ENCODE measurements at places on chromosomes 16 and 17.
A peak's percentile ranks its signal among the peaks of the same experiment; 100 is the strongest.

- DNase-seq = no peak
Observed at GRCh38 chr17:4735876-4736651, 3.6 kb upstream of the ZMYND15 start.

DNA sequence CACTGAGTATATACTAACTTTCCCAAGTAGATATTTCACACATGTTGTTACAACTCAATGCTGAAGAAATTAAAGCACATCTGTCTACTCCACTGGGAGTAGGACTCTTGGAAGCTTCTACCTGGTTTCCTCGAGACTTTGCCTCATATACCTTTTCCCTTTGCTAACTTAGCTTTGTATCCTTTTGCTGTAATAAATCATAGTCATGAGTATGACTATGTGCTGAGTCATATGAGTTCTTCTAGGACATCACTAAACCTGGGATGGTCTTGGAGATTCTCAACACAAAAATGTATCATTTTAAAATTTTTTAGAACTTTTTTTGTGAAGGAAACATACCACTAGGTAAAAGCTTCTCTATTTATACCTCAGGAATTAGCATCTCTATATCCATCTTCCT lies 39.8 kb downstream of the ABCA5 start:
- DNase-seq = no peak

- DNase-seq = peak; percentile 17
Observed at GRCh38 chr17:14038206-14038605, 31.1 kb upstream of the COX10 start.

DNA sequence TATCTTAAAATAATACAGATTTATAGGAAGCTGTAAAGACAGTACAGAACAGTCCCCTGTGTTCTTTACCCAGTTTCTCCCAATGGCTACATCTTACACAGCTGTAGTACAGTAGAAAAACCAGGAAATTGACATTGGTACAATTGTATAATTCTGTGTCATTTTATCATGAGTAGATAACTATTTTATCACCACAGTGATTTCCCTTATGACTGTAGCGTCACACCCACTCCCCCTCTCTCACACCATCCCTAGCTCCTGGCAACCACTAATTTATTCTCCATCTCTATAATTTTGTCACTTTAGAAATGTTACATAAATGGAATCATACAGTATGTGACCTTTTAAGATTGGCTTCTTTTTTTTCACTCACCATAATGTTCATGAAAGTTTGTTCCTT lies 30.9 kb downstream of the CLTC start:
- no peak for DNase-seq

GRCh38 chr17:3974980-3975379 lies 10.7 kb upstream of the ATP2A3 start:
- DNase-seq = no peak

- DNase-seq = no peak
Observed at GRCh38 chr17:2083613-2084035, 28.7 kb downstream of the HIC1 start.

- no peak for DNase-seq
Observed at GRCh38 chr16:28845761-28846079, 428 bp downstream of the TUFM start.

DNA sequence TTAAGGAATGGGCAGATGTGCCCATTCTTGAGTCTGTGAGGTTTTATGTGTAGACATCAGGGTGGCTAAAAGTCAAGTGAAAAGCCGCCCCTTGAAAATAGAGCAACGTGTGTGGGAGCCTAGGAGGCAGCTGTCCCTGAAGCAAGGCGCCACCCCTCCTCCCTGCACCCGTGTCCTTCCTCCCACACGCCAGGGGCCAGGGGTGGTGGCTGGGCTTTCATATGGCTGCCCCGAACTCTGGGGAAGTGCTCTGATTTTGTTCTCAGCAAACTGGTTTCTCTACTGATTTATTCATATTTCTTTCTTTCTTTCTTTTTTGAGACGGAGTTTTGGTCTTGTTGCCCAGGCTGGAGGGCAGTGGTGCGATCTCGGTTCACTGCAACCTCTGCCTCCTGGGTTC lies 4.7 kb downstream of the ZNF750 start:
- no peak for DNase-seq

DNA sequence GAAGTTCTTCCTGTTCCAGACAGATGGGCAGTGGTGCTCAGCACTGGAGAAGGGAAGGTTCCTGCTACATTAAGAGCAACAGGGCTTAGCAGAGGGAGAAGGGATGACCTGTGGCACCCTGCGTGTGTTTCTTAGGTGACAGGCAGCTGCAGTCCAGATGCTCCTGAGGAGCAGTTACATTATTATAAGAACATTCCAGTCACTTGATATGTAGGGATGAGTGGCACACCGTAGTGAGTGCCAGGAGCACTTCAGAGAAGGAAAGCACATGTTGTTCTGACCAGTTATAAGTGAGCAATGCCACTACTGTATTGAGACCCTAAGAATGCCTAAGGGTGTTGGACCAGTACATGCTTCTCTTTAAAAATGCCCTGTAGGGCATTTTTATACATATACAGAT lies 39.9 kb upstream of the MRC2 start:
- no peak for DNase-seq

DNA sequence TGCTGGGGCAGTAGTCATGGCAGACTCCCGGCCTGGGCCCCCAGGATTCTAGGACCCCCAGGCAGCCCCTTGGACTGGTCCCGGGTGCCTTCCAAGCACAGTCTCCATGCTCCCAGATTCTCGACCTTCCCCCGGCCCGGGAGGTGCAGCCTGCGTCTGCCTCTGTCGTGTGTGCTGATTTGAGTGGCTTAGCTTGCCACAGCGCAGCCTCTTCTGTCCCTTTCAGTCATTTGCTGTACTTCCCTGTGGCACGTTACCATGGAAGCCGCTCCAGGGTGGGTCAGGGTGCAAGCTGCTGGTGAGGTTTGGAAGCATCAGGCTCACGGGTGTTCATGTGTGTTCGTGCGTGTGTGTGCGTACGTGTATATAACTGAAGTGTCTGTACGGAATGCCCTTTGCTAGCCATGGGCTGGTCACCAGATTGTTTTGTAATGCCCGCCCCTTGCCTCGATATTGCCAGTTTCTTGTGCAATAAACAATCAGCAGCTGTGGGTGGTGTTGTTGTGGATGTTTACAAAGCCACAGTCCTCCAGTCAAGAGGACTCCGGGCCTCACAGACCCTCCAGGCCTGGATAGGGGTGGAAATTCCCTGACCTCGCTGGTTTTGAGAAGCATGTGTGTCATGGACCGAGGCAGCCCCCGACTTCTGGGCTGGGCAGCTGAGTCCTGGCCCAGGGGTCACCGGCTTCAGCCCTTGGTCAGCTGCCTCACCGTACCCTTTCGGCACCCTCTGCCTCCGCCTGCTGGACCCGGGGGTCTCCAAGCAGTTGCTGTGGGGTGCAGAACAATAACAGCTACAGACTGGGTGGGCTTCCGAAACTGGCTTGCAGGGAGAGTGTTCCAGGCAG lies 9.7 kb upstream of the CLEC18A start:
- DNase-seq = no peak

GRCh38 chr17:40461732-40462342 lies 18.6 kb downstream of the IGFBP4 start:
- DNase-seq = no peak

- no peak for DNase-seq
Observed at GRCh38 chr17:1031711-1032110, 34.8 kb downstream of the TIMM22 start.

DNA sequence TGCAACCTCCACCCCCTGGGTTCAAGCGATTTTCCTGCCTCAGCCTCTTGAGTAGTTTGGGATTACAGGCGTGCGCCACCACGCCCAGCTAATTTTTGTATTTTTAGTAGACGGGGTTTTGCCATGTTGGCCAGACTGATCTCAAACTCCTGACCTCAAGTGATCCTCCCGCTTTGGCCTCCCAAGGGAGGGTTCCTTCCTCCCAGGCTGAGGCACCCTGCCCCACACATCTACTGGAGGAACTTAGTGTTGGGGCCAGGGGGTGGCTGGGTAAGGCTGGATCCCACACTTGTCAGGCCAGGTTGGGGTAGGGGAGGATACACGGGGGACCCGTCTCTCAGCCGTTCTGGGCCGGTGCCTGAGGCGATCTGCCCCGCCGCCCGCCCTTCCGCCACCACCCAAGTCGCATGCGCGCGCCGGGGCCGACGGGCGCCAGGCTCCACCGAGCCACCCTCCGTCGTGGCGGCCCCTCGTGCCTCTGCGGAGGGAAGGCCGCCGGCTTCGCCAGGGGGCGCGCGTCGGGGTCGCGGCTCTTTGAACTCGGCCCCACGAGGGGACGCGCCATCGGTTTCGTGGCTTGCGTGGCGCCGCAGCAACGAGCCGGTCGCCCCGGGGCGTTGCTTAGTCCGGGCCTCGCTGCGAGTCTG lies 15.9 kb downstream of the GRB7 start:
- peak; percentile 56 for DNase-seq

GRCh38 chr17:16987066-16987829 lies 15.3 kb upstream of the TNFRSF13B start:
- no peak for DNase-seq

DNA sequence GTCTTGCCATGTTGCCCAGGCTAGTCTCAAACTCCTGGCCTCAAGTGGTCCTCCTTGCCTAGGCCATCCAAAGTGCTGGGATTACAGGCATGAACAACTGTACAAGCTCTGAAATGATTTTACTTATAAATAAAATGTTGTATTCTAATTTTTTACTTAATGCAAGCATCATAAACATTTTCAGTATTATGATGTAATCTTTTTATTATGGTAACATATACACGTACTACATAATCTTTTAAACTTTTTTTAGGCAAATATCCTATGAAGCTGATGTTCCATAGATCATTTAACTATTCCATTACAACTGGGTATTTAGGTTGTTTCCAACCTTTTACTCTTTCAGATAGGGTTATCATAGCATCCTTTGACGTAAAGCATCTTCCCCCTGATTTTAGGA lies 33.8 kb upstream of the USP43 start:
- no peak for DNase-seq

- no peak for DNase-seq
Observed at GRCh38 chr16:68790944-68791343, 52.4 kb upstream of the TANGO6 start.

- DNase-seq = no peak
Observed at GRCh38 chr16:1163567-1164055, 10.7 kb downstream of the CACNA1H start.

GRCh38 chr16:69171325-69172084 lies 15.5 kb upstream of the SNTB2 start:
- no peak for DNase-seq

- DNase-seq = no peak
Observed at GRCh38 chr16:68257251-68257905, 6.9 kb upstream of the SLC7A6 start.

GRCh38 chr17:2137342-2138098 lies 82.6 kb downstream of the HIC1 start:
- no peak for DNase-seq

DNA sequence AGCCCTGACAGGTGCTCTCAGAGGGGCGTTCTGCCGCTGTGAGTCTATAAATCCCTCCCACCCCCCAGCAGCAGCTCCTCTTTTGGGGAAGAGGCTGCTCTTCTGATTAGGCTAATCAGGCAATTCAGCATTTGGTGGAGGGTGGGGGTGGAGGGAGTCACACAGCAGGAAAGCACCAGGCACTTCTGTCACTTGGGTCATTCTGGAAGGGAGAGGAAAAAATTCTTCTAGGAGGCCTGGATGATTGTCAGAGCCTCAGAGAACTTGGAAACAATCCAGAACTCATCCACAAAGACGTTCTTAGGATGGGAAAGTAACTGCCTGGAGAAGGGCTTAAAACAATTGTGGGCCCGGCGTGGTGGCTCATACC lies 7.3 kb upstream of the SSTR2 start:
- DNase-seq = peak; percentile 34

- peak; percentile 56 for DNase-seq
Observed at GRCh38 chr17:79800325-79801155, 3.7 kb upstream of the CBX8 start.

DNA sequence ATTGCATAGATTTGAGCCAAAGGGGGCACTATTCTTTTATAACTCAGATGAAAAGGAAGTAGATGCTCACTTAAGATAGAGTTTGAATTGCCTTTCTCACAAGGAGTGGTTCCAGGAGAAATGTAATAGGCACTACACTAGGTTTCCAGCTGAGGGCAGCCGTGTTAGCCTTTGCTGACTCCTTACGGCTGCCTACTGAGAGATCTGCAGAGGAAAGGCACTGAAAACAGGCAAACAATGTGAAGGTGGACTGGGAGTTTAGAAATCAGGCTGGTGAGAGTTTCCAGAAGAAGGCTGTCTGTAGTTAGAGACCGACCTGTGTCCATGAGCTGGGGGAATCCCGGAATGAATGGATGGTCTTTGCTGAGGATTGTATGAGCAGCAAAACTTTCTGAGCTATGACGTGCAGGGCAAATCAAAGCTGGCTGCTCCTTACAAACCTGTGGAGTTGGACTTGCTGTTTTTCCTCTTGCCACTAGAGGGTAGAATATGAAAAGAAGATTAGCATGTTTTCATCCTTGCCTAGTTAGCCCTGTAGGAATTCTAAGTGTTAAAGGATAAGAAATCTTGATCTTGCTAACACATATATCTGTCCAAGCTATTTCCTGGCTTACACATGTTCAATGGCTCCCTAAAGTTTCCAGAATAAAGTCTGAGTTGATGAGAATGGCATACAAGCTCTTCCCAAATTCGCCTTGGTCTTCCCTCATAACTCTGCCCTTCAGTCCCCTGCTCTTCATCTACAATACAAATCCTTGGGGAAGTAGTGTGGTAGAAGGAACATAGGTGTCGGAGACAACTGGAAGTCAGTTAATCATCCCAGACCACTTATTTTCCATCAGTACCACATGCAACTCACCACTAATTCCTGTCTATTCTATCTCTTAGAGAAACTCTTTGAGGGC lies 20.1 kb upstream of the TAOK1 start:
- DNase-seq = peak; percentile 66

DNA sequence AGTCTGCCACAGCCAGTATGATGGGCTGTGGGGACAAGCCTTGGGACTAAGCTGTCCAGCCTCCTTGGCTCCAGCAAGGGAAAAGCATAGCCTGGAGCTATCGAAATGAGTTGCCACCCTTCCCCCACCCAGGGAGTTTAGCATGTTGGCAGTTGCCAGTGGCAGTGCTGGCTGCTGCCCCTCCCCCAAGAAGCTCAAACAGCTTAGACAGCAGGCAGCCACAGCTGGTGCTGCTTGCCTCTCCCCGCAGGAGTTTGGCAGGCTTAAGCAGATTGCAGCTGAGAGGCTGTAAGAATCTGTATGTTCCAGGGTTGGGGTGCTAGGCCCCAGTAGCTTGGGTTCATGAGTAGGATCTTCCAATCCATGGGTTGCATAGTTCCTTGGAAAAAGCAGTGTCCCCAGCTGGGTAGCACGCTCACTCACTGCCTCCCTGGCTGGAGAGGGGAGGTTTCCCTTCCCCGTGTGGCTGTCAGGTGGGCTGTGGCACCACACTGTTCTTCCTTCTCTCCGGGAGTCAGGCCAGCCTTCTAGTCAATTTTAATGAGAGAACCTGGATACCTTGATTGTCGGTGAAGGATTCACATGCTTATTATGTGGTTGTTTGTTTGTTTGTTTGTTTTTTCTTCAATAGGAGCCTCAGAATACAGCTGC lies 506.1 kb downstream of the CDH11 start:
- DNase-seq = no peak

Data from hematopoietic multipotent progenitor cell treated with erythropoietin and hydrocortisone succinate and interleukin-3 and kit ligand, for 8 days (in vitro differentiated cells).